Liver (tissue), 10 donors: ENCODE measurements at places on chromosomes 2 and 18.

- DNase-seq: no peak
These were observed 149.3 kb downstream of the COL6A3 start for GRCh38 chr2:237264480-237265219.

- DNase-seq: no peak
These were observed 392.6 kb upstream of the ATP5MC3 start for GRCh38 chr2:175574069-175574468.

DNA sequence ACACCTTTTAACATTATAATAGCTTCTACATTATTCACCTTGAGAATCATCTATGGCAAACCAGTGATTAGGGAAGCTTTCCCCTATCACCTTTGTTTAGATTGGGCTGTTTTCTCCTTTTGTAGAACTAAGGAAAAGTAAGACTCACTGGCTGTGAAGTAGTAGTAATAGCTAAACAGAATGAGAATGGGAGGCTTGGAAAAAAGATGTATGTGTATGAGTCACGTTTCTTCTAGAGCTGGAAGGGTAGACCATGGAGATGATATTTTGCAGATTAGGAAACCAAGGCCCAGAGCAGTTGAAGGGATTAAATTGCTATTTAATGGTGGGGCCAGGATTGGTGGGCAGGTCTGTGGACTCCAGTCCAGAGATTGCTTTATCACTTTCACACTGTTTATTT is 214.5 kb downstream of the MCFD2 start:
- DNase-seq: no peak

DNA sequence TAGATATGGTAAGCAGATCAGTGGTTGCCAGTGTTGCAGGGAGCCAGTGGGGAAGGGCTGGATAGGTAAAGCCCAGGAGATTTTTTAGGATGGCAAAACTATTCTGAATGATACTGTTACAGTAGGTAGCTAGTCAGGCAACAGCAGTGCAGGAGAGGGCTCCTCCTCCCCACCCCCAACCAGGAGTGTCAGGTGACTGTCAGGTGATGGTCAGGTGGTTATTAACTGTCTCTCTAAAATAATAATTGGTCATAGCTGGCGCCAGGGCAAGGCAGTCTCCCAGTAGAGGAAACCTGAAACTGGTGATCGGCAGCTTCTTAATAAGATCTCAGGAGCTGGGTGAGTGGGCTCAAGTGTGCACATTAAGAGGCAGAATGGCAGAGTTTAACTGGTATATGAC is 201.6 kb upstream of the PARD3B start:
- no peak for DNase-seq

DNA sequence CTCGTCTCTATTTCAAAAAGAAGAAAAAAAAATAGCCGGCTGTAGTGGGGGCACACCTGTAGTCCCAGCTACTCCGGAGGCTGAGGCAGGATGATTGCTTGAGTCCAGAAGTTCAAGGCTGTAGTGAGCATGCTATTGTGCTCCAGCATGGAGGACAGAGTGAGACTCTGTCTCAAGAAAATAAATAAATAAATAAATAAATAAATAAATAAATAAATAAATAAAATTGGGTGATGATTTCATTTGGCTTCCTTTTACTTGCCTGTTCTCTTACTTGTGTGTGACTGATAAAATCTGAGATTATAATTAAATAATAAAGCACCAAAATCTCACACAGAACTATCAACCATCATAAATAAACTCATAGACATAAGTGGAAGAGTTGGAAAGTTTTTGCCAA is 657.8 kb downstream of the NRXN1 start:
- no peak for DNase-seq

- no peak for DNase-seq
These were observed 84.0 kb downstream of the SPP2 start for GRCh38 chr2:234134496-234134895.

GRCh38 chr18:59148192-59148591 is 8.5 kb downstream of the SEC11C start:
- DNase-seq: no peak

DNA sequence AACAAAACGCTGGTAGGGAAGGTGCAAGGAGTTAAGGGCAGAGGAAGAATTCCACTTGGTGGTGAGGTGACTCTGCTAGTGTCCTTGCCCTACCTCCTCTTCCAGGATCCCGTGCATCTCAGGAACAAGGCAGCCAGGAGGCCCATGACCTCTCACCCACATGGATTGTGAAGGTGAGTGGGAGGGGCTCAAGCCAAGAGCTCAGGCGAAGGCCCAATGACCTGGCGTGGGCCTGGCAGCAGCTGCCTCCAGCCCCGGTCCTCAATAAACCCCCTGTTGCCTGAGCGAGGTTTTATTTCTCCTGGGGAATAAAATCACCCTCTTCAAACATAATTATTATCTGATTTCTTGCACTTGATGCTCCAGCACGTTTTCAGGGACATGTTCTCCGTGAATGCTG is 28.2 kb downstream of the LAMA1 start:
- no peak for DNase-seq

DNA sequence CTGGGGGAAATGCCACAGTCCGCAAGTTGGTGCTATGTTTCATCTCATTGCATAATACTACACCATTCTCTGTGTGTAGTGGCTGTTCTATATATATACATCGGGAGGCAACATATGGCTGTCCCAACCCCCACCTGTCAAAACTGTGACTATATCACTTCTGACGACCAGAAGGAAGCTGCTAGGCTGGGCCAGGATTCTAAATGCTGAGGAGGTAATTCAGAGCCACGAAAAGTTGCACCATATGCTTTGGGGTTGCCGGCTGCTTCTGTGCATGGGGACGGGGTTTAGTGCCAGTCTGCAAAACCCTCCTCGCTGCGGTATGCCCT is 117.3 kb downstream of the MSH2 start:
- DNase-seq: no peak
